Stimulated activated naive CD8-positive, alpha-beta T cell treated with anti-CD3 and anti-CD28 coated beads, Interleukin-15, Interleukin-2, amounts not matched to agents 100 U/mL and 50 U/mL, for 24 hours (primary cell): ENCODE measurements at places on chromosomes 7 and 10.

DNA sequence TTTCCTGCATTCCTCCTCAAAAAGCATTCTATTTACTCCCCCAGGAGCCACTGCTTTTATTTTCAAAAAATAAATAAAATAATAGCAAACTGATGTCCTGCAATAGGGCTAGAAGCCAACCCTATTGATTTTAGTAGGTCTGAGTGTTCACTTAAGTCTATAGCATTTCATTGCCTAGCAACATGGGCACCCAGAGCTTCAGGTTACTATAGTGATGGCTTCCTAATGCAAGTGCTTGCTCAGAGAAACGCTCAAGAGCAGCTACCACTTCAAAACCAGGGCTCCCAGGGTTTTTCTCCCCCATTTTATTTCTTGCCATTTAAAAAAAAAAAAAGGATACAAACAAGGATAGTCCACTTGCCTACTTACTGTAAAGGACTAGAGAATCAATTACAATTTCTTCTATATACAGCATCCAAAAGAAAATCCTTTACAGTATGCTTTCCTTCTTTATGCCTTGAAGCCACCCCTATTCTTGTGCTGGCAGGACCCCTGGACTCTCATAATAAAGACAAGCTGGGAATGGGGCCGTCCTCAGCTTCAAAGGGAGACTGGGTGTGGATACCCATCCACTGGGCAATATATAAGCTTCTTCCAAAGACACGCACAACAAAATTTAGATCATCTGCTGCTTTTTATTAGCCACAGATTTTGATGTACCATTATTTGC is 133.3 kb downstream of the VPS41 start:
- no peak for DNase-seq

- no peak for DNase-seq
These were observed 41.3 kb downstream of the CUX1 start for GRCh38 chr7:101858437-101859385.

GRCh38 chr10:101567165-101568006 is 20.7 kb downstream of the POLL start:
- DNase-seq: no peak

DNA sequence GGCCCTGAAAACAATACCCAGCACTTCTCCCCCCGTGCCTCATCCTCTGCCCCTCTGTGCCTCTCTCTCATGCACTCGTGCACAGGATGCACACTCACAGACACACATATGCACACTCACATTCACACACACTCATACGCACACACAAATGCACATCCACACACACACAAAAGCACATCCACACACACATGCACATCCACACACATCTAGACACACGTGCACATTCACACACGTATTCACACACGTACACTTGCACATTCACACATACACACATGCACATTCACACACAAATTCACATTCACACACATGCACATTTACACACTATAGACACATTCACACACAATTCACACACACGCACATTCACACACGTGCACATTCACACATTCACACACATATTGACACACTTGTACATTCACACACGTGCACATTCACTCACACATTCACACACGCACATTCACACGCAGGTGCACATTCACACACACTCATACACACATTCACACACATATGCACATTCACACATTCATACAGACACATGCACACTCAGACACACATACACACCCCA is 19.2 kb downstream of the SHH start:
- DNase-seq: no peak

- DNase-seq: no peak
These were observed 10.0 kb downstream of the GRK5 start for GRCh38 chr10:119217401-119217800.

DNA sequence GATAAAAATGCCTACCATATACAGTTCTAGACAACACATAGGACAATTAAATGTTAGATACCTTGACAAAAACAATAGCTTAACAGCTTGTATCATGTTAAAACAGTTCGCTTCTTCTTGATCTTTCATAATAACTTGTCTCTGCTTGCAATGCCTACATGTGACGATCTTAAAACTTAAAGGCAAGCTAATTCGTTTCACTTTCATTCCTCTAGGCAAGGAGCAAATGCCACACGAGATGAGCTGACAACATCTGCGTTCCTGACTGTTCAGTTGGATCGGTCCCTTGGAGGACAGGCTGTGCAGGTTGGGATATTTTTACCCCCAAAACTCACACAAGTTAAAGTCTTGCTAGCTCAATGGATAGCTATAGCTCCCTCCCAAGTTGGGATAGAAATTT is 51.6 kb upstream of the ARL4A start:
- no peak for DNase-seq

- DNase-seq: no peak
These were observed 20.0 kb downstream of the PDSS1 start for GRCh38 chr10:26717476-26717875.

DNA sequence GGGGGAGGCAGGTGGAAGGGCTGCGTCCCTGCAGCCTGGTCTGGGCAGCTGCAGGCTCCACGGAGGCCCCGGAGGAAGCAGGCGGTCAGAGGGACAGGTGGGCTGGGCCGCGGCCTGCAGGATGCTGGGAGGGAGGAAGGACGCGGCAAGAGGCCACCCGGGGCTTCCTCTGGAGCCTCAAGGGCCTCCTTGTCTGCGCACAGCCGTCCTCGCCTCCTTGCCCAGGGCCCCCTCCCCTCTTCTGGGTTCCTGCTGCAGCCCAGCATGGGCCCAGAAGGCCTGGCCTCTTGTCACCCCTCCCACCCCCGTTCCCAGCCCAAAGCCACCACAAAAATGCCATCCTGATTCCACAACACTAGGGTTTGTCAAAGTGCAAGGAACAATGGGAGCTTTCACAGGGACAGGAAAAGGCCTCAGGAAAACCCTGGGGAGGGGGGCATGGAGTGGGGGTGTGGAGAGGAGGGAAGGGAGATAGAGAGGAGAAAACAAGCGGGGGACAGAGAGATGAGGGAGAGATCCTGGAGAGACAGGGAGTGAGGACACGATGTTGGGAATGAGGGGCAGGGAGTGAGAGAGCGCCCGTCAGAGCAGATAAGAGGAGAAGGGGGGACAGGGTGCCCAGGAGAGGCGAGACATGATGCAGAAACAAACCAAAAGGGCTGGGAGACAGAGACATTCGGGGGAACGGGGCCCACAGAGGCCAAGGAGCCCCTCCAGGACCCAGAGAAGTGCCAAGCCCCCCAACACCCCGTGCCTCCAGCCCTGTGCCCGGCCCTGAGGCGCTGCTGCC is 41.8 kb downstream of the ZCCHC24 start:
- no peak for DNase-seq

DNA sequence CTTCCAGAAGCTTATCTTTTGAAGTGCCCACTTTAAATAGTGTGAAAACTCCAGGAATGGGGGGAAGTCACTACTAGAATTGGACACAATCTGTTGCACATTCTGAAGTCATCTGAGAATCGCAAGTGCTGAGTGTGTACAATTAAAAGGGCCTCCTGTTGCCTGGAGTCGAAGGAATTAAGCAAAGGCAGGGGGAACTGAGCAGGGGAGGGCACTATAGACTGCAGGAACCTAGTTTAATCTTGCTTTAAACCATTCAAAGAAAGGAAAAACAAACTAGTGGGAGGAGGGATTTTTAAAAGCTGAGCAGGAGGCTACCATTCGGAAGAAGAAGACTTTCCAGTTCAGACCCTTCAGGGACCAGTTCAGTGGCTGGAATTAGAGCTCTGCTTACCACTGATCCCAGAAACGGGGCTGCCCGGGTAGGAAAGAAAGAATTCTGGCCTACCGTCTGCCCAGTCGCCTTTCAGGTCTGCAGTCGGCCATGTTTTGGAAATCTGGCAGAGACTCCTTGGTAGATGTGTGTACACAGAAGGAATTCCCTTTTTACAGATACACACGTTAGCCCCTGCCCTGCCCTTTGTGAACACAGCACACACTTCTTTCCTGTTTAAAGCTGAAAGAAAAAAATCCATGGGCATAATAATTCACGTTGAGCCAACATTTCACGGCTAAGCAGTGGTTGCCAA is 610.6 kb upstream of the FOXK1 start:
- no peak for DNase-seq

DNA sequence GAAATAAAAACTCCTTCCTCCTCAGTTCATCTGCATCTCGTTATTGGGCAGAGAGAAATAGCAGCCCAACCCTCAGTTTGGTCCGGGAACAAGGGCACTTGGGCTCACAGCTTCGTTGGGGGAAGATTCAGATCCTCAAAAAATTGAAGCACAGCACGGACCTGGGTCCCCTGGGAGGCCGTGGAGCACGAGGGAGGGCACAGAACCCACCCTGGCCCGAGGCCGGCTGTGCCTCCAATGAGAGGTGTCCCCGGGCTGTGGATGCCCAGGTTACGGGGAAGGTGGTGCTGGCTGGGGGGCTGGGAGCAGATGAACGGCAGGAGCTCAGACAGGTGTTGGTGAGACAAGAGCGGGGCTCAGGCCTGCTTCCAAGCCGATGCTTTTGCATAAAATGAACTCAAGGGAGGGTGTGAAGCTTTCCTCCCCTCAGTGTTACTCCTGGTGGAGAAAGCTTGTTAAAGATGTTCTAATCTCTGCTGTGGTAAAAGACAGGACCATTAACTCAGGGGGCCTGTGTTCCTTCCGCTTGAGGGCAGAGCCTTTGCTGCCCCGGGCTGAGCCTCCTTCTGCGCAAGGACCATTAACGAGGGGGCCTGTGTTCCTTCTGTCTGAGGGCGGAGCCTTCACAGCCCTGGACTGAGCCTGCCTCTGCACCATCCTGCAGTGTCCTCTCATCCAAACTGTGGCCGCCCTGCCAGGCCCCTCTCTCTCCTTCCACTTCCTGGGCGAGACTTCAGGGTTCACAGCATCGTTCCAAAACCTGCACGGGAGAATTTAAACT is 302.2 kb downstream of the ADARB2 start:
- no peak for DNase-seq

- DNase-seq: no peak
These were observed 83.5 kb upstream of the DDC start for GRCh38 chr7:50648570-50649169.

DNA sequence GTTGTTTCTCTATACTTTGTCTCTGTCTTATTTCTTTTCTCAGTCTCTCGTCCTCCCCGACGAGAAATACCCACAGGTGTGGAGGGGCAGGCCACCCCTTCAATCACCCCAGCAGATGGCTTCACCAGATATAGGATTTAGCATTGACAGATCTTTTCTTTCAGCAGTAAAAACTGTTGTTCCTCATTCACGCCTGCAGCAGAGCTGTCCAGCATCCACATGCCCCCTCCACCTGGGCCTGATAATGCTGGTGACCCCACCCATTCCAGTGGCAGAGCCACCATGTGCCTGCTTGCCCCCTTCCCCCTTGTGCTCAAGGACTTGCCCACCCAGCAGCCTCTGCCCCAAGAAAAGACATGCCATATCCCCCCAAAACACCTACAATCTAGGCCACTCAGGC is 15.5 kb downstream of the FRG2B start:
- DNase-seq: no peak

GRCh38 chr7:127478024-127478355 is 85.5 kb upstream of the ZNF800 start:
- DNase-seq: no peak

GRCh38 chr7:121083790-121084251 is 95.3 kb downstream of the CPED1 start:
- DNase-seq: no peak

DNA sequence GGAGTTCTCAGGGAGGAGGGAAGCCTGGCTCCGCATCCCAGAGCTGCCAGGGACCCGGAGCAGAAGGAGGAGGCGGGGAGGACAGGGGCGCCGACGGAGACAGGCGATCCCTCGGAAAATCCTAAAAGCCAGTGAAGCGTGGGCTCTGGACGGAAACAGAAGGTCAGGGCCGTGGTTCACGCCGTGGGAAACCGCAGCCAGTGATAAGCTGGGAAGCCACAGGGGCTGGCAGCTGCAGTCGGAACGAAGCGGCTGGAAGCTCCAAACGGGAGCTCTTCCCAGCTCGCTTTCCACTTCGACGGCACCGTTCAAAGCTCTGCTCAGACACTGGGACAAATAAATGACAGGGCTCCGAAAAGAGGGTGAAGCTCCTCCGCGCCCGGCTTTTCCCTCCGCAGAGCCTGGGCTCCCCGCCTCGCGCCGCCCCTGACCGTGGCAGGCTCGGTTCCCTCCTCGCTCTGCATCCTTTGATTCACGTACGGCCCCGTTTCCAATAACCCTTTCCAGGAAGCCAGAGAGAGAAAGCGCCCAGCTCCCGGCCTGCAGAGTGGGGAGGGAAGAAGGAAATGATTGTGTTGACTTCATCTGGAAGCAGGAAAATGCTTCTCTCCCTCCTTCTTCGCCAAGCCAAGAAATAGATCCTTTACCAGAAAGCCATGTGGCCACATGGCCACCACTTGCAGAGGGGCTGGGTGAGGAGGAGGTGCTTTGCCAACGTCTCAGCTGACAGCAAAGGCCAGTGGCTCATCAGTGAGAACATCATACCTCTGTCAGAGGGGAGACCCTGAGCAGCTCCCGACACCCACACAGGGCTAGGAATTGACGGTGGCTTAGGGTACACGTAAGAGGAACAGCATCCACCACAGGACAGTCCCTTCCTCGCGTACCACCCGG is 57.4 kb downstream of the ADRB1 start:
- DNase-seq: no peak

- DNase-seq: no peak
These were observed 198.6 kb downstream of the ELFN1 start for GRCh38 chr7:1868516-1869165.

- no peak for DNase-seq
These were observed 73.5 kb downstream of the LRRN3 start for GRCh38 chr7:111164442-111164841.

- no peak for DNase-seq
These were observed 125.6 kb upstream of the ZNF32 start for GRCh38 chr10:43774234-43774769.

DNA sequence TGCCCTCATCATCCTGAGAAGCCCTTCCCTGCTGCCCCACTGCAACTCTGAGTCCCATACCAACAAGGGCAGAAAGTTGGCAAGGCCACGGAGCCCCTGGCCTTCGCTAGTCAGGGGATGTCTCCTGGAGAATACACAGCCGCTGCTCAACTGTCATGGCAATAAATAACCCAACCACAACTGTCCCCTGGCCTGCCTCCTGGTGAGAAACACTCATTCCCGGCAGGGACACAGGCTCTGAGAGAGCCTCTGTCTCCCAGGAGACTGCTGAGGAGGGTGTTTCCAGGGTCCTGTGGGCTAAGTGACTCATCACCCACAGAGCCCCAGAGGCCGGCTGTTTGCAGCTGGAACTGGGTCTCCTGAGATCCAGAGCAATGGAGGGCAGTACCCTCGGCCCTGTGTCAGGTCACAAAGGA is 354.1 kb downstream of the TNS3 start:
- DNase-seq: no peak
